ENCODE measurements at places on chromosomes 2 and 18.

DNA sequence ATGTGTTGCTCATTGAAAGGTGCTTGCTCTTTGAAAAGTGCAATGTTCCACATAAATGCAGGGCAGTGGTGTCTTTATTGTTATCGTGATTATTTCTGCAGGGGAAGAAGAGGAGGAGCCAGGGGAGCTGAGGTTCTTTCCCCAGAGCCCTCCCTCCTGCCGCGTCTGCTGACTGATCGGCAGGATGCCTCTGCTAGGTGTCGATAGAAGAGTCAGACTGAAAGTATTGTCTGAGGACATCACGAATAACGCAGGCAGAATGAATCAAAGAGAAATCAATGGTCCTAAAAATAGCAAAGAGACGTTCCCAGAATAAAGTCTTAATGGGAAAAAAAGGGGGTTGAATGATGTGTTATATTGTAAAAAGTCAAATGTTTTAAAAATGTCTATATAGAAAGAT, 47.4 kb upstream of the SIX3 start:
- DNase-seq = no peak

DNA sequence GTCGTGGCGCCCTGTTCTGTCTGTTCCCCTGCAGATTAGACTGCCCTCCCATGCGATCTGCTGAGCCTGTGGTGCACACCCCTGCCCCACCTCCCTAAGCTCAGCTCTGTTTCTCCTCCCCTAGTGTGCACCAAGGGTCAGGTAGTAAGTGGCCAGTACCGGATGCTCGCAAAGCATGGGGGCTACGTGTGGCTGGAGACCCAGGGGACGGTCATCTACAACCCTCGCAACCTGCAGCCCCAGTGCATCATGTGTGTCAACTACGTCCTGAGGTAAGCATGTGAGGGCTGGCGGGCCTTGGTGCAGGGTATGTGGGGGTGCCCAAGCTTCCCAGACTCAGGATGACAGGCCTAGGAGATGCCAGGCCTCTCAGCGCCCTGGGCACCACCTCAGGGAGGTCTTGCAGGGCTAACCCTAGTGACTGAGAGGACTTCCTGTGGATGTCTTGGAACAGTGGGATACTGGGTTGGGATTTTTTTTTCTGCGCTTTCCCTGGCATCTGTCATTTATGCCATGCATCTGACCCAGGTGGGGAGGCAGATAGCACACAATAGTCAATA, 78.4 kb downstream of the EPAS1 start:
- no peak for DNase-seq

DNA sequence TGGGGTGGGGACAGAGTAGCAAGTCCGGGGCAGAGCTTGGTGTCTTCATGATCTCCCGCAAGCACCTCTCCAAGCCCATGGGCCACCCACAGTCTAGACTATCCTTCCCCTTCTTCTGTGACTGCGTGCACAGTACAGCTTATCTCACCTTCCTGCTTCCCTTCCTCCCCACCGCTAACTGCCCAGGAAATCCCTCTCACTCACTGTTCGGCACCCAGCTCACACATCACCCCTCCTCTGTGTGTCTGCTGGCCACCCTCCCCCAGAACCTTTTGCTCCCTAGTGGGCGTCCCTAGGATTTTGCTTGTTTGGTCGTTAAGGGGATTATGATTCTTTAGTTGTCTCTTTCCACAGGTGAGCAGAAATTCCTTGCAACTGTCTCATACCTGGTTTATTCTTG, 31.5 kb upstream of the SMAD7 start:
- no peak for DNase-seq

GRCh38 chr2:9412781-9413180, 10.5 kb downstream of the ITGB1BP1 start:
- no peak for DNase-seq
